ENCODE measurements at places on chromosomes 16 and 17. TPM values are rescaled to one million over a fixed set of nuclear protein-coding genes. Genes with fewer than 3 reads are reported as not detected.

The ODAD4 gene
- 0.42 TPM for total RNA-seq

The TPSG1 gene
- 0.23 TPM for total RNA-seq

The JPT2 gene
- total RNA-seq = 75.4 TPM

The NOTUM gene
- total RNA-seq = 0.51 TPM

The MARVELD3 gene
- total RNA-seq = 0.11 TPM

The TNFRSF13B gene
- total RNA-seq = not detected

GRCh38 chr17:70825321-70826125 lies 656.2 kb downstream of the KCNJ2 start:
- no peak for DNase-seq

DNA sequence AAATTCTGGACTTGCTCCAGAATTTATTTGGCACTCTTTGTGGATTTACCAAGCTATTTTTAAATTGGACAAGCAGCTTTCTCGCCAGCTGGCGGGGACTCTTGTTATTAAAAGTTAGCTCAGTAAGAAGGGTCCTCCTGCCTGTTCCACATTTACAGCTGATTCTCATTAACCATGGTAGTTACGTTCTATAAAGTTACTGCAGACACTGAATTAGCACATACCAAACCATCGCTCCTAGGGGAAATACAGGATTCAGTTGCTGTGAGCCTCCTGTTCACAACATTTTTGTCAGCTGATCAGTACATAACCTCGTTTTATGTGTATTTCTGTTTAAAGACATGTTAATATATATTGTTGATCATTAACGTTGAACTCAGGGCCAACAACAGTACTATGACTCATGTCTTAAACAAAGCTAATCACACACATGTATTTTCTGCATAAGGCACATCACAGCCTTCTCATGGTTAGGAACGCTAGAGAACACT lies 4.2 kb downstream of the LDAF1 start:
- no peak for DNase-seq

DNA sequence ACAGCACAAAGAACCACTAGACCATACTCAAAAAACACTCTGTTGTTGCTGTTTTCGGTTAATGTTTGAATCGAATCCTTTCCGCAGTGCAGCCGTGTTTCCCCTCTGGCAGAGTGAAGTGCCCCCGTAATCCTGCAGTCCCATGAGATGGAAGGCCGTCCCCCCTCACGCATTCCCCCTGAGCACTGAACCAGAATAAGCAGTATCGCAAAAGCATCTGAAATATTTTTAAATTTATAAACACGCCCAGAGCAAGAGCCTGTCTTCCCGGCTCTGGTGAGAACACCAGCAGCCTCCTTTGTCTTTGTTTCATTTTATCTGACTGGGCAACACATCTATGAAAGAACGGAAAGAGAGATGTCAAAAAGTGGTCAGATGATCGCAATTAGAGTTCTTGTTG lies 121.0 kb upstream of the ADAMTS18 start:
- DNase-seq = no peak

DNA sequence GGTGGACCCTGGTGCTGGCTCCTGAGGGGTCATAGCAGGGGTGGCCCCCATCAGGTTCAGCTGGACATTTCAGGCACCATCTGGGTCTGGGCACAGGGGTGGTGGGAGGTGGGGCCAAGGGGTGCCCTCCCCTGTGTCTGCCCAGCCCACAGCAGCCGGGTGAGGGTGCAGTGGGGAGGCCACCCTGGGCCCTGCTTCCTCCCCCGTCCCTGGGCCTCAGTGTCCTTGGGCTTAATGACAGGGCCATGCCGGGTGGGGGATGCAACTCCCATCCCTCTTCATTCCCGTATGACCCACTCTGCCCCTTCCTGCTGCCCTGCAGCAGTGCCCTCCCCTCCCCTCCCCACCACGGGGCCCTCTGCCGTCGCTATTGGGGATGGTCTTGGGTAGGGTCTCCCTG lies 10.7 kb downstream of the CPNE7 start:
- no peak for DNase-seq

DNA sequence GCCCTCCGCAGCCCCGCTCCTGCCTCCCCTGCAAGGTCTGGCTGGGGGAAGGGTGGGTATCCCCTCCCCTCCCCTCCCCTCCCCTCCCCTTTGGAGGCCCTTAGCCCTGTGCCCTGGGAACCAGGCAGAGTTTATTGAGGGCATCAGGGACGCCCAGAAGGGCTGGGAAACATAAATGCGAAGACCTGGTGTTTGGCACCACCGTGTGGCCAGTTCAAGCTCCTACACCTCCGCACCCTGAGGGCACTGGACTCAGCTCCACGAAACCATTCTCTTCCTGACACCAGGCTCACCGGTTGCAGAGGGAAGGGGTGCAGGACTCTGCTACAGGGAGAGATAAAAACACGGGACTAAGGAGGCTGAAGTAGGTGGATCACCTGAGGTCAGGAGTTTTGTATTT lies 1.0 kb upstream of the AIPL1 start:
- DNase-seq = peak; percentile 80

GRCh38 chr17:48144976-48145798 lies 37.6 kb downstream of the SNX11 start:
- DNase-seq = no peak

GRCh38 chr16:79698341-79698753 lies 97.8 kb upstream of the MAF start:
- no peak for DNase-seq

GRCh38 chr16:17305694-17306093 lies 165.1 kb downstream of the XYLT1 start:
- DNase-seq = no peak
